Activated CD4-positive, alpha-beta T cell treated with anti-CD3 and anti-CD28 coated beads, Interleukin-2, amount 10 ng/mL, durations not matched to agents 7 days and 5 days (primary cell): ENCODE measurements at places on chromosomes 11 and 22.

- DNase-seq: no peak
Measured at GRCh38 chr11:120227228-120227852, 12.6 kb upstream of the POU2F3 start.

DNA sequence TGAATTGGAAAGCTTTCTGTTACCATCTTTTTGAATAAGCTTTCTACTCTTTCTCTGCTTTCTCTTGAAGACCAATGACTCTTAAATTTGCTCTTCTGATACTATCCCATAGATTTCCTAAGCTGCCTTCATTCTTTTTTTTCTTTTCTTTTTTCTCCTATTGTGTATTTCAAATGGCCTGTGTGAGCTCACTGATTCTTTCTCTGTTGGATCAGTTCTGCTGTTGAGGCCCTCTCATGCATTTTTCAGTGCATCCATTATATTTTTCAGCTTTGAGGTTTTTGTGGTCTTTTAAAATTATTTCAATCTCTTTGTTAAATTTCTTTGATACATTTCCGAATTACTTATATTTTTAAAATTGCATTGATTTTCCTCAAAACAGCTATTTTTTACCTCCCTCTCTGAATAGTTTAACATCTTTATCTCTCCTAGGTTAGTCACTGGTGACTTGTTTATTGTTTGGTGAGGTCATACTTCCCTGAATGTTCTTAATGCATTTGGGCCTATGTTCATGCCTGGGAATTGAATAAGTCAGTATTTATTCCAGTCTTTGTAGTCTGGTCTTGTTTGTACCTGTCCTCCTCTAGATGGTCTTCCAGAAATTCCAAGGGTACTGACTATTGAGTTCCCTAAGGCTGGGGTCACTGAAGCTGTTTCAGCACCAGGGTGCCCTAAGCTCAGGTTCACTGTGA lies 110.6 kb upstream of the SERPIND1 start:
- no peak for DNase-seq

- no peak for DNase-seq
Measured at GRCh38 chr22:37187891-37188761, at the start of gene C1QTNF6. Gene C1QTNF6, minus strand, starts transcription at chr22:37188247. Its CDS starts 34 bp downstream, at chr22:37188213.

DNA sequence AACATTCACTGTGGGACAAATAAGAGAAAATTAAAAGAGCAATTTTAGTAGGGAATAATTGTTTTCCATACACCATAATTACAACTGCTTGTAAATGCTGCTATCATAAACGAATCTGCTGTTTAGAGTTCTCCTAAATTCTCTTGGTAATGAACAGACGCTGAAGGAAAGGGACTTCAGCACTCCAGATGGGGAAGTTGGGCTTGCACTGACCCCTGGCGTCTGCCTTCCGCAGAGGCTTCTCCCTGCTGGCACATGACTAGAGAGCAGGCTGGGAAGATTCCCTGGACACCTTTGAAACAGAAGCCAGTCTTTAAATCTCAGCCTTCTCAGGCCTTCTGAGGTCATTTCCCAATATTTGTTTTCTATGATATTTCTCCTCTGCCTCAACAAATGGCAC lies 84.1 kb downstream of the NXPE2 start:
- no peak for DNase-seq

DNA sequence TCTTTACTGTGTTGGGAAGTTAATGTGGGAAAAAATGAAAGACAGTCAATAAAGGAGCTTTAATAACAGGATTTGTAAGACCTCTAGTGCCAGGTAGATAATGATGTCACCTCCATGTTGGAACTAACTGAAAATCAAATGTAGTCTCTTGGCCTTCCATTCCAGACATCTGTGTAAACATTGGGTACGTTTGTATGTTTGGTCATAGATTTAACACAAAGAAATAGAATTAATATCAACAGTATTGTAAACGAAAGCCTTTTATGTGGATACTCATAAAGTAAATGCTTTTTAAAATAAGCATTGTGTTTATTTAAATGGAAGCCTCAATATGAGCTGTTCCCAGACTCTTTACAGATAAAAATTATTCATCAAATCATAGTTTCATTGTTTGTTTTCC lies 605.7 kb downstream of the METTL15 start:
- DNase-seq: no peak

DNA sequence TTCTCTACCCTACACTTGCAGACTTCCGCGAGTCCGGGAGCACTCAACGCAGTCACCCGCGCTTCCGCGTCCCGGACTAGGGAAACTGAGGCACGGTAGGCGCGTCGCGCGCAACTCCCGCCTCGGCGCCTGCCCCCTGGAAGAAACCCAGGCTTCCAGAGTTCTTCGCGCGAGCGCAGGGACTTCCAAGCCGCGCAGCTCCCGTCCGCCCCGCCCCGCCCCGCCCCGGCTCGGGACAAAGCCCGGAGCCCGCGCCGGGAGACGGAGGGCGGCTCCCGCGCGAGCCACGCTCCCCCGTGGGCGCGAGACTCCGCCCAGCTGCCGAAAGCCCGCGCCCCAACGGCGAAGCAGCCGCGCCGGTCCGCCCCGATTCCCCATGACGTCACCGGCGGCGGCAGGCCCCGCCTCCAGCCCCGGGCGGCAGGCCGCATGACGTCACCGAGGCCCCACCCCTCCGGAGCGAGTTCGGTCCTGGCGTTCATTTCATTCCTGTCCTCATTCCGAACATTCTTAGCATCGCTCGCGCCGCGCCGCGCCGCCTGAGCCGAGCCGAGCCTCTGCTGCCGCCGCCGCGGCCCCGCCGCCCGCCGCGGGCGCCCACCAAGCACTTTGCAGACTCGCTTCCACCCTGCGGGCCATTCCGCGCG lies at the start of gene TEAD1:
TSS of gene TEAD1 (plus strand) at position 498 of the 647 bp plus-strand sequence.
- DNase-seq: peak; percentile 83

GRCh38 chr11:68081691-68082090 lies 39.5 kb downstream of the CHKA start:
- no peak for DNase-seq

DNA sequence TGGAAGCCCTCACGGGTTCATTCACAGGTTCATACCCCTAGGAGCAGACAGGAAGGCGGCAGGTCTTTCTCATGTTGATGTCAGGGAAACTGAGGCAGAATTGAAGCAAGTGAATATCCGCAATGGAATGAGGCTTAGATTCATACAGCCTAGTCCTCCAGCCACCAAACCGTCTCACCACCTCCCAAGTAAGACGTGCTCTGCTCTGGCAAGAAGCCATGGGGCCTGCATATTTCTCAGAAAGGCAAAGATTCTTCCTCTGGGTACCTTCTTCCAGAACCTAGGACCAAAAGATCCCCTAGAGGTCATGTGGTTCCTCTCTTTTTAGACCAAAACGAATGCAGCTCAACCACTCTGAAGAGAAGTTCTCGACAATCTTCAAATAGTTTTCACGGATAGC lies 1.7 kb downstream of the AP1B1 start:
- DNase-seq: no peak

- no peak for DNase-seq
Measured at GRCh38 chr11:8257003-8257664, 6.5 kb downstream of the LMO1 start.

DNA sequence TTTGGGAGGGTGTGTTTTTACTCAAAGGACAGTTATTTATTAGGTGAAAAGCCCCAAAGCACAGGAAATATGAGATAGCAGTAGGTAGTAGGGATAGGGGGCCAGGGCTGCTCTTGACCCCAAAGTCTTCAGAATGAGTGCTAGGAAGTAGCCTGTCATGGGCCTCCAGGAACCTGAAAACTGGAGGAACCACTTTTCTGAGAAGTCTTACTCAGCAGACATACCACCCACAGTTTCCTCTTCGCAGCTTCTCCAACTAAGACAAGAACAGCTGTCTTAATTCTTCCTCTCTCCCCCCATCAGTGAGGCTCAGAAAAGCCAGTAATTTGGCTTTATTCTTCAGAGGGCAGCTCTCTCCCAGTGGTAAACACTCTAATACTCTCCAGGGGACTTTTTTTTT lies 84.0 kb upstream of the CTSC start:
- DNase-seq: peak; percentile 46

- DNase-seq: no peak
Measured at GRCh38 chr11:122138744-122139594, 23.0 kb upstream of the BLID start.

- peak; percentile 62 for DNase-seq
Measured at GRCh38 chr11:128482512-128483191, 104.7 kb downstream of the ETS1 start.

GRCh38 chr22:41757502-41757901 lies 43.0 kb upstream of the CCDC134 start:
- no peak for DNase-seq

DNA sequence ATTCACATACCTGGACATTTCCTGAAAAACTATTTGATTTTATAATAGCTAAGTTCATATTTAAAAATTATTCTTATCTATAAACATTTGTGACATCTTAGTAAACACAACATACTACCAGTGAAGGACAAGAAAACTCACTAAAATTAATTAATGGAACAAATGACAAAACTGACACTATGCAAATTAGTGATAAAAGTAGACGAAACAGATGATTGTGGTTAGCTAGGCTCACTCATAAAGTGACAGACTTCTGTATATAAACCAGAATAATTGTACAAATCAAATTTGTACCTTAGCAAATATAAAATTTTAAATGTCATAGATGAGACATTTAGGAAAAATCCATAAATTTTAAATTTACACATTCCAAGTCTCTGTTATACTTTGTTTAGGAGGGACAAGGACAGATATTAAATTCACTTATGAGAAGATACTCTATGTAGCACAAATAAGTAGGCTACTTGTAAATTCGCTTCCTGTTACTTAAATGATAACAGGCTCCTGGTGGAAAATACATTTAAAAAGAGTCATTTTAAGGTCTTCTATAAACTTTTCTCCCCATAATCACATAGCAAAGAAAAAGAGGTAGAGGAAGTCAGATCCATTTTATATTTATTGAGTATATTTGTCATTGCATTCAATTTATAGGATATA lies 81.2 kb downstream of the KIF18A start:
- DNase-seq: no peak

DNA sequence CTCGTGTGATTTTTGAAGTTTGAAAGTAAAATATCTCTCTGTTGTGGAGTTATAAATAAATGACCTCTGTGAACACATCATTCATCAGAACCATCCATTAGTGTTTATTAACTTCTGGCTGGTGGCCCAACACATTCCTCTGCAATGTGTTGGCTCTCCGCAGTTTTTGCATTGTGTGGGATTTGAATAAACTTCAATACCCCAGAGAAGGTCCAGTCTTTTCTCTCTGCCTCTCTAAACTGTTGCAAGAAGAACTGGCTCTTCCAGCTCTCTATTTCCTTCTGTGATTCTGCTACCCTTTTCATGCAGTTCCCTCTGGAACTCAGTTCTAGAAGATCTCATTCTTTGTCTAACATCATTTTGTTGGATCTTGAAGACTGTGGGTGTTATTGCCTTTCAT lies 125.0 kb upstream of the ARHGAP42 start:
- DNase-seq: no peak

GRCh38 chr22:39773976-39774539 lies 119.5 kb downstream of the ENTHD1 start:
- DNase-seq: peak; percentile 82

- no peak for DNase-seq
Measured at GRCh38 chr11:43222215-43222614, 89.6 kb upstream of the API5 start.

DNA sequence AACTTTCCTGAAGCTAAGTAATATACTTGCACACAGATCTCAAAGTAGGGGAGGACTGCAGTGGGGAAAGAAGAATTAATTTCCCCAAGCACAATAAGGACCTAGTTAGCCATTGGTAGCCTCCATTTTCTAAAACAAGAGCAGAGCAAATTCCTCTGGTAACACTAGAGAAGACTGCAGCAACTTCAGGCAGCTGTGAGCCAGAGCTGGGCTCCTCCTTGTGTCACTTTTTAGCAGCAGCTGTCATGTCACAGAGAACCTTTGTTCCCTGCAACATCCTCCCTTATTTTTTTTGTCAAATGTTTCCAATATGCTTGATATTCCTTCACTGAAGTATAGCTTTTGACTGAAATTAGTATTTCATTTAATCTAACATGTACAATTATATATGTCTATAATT lies 54.4 kb downstream of the RRAS2 start:
- DNase-seq: no peak
